Head of caudate nucleus (tissue), 42 donors: ENCODE measurements at places on chromosomes 1 and 21.

DNA sequence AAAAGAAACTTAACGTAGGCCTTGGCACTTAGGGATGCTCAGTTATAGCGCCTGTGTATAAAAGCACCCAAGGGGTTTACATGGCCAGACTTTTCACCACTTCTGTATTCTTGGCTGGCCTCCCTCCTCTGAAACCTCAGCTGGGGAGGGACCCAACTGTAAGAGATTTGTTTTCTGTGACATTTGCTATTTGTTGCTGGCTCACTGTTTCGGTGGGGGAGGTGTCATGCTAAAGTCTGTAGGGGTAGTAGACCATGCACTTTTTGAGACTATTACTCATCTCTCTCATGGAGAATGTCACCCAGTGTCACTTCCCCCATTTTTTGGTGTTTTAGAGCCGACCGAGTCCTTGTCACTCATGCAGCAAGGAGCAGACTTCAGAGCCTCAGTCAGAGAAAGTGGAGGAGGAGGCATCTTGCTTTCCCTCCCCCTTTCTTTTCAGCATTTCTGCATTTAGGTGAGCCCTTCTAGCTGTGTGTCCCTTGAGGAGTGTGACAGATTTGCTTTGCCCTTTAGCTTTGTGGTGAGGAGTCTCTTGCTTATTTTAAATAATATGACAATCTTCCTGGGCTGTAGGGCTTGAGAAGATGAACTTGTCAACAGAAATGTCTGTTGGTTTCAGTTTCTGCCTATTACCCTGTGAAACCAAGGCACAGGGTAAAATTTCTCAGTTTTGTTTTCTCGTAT is 160.1 kb downstream of the FASLG start:
- DNase-seq: no peak

- DNase-seq: no peak
Measured at GRCh38 chr1:114632427-114632826, 37.4 kb downstream of the DENND2C start.

DNA sequence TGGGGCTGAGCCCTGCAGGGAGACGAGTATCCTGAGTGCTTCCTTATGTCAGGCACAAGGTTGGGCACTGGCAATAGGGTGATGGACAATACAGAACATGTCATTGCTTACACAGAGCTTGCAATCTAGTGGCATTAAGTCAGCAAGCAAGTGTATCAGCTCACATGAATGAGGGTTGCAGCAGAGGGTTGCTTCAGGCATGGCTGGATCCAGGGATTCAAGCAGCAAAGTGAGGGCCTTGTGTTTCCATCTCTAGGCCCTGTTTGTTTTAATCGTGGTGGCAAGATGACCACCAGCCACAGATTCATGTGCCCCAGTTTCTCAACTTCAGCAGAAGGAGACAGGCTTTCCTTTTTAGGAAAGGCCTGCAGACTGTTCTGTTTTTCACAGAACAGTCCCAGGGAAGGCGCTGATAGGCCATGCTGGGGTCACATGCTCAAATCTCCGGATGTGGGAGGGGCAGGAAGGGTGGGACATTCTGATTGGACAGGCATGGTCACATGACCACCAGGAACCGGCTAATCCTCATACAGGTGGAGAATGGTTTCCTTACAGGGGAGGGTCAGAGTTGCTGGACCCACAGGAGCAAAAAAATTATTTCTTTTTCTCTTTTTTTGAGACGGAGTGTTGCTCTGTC is 14.4 kb downstream of the PLOD1 start:
- no peak for DNase-seq

DNA sequence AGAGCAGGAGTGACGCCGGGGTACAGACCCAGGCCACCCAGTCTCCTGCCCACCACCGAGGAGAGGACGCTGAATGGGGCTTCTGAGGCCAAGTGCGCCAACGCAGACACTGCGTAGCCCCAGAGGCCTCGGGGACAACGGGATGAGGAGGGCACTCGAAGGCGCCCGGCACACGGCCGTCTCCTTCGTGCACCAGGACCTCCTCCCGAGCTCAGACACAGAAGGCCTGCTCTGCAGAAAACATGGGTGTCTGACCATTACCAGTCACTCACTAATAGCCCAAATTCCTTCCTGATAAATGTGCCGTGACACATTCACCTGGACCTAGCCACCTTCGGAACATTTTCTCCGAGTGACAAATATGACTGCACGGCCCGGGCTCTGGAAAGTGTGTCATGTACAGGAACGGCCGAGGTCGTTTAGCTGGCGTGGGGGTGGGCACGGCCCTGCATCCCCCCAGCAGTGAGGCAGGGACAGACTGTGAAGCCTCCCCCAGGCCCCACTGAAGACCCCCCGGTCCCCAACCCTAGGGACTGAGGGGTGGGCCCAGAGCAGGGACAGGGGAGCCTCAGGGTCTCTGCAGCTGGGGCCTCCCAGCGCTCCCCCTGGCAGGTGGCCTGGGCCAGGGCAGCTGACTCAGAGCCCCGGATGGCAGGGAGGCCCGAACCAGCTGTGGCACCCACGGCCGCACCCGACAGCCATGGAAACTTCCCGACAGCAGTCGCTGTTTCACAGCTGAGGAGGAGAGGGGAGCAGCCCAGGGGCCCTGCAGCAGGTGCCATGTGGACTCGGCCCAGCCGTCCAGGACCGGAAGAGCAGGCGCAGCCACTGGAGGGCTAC is 16.7 kb upstream of the COL6A2 start:
- DNase-seq: no peak

DNA sequence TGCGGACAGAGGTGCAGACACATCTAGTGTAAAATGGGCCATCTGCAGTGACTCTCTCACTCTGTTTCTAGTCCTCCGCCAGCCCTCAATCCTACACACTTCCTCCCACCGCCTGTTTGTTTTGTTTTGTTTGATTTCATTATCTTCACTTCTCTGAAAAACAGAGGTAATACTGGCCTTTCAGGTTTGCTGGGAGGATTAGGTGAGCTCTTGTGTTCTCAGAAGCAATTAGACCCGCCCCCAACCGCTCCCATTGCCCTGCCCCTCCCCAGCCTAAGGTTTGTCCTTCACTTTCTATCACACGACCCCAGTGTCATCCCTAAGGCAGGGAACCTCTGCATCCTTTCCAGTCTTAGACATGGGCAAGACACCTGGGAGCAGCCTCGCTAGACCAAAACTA is 43.2 kb upstream of the TACSTD2 start:
- no peak for DNase-seq

DNA sequence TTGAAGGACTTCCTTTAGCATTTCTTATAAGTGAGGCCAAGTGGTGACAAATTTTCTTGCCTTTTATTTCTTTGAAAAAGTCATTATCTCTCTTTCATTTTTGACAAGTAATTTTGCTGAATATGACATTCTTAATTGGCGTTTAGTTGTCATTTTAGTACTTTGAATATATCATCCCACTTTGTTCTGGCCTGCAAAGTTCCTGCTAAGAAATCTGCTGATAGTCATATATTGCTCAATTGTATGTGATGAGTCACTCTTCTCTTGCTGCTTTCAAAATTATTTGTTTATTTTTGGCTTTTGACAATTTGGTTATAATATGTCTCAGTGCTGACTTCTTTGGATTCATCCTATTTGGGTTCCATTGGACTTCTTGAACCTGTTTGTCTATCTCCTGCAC is 312.6 kb downstream of the DUSP10 start:
- DNase-seq: no peak

GRCh38 chr1:187336441-187337168 is 507.9 kb downstream of the PLA2G4A start:
- no peak for DNase-seq

- DNase-seq: no peak
Measured at GRCh38 chr1:55694310-55694801, 479.2 kb upstream of the USP24 start.

DNA sequence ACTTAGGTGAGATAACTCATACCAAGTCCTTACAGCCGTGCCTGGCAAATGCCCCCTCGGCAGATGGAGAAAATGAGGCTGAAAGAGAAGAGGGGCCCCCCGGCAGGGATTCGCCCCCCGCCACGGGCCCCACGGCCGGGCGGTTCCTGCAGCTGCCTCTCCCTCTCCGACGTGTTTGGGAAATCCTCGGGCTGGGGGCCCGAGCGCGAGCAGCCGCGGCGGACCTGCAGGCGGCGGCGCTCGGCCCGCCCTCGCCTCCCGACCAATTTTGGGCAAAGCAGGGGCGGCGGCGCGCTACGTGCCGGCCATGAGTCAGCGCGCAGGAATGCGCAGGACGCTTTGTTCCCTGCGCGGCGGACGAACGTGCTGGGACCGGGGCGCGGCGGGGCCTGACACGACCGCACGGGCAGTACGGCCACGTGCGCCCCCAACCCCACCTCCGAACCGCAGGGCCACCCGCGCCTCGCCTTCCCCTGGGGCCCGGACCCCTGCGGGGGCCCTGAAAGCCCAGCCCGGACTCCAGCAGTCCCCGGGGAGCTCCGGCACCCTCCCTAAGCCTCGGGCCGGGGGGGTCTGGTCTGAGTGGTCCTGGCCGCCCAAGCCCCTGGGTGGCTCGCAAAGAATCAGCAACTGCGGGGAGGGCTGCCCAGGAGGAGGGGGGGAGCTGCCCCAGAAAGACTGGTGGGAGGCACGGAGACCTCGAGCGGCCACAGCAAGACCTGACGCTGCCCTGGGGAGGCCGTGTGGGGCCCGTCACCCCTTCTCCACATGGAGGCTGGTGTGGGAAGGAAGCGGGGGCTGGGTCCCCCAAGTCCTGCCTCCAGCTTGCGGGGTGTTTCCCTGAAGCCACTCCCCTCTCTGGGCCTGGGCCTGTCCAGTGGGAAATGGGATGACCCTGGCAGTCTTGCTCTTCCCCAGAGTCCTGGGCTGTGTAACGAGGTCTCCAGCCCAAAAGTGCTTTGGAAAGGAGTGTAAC is 11.9 kb upstream of the EDN2 start:
- peak; percentile 66 for DNase-seq

DNA sequence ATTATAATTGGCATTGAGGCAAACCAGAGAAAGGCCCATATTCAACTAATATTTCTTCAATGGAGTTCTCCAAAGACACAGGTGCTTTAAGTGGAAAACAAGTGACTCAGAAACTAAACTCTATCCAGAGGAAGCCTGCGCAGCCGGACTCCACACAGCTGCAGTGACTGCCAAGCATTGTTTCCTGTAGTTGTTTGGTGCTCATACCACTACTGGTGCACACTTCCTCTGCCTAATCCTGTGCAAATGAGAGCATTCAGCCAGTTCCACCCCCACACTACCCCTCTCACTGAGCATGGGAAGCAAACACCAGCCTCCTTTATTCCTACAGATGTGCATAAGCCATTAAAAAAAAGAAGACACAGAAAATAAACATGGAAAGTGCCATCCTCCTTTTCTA is 102.9 kb downstream of the VAV3 start:
- DNase-seq: no peak

- no peak for DNase-seq
Measured at GRCh38 chr1:181174861-181175260, 86.4 kb downstream of the IER5 start.

- DNase-seq: no peak
Measured at GRCh38 chr1:4127592-4128140, 227.6 kb upstream of the C1orf174 start.

DNA sequence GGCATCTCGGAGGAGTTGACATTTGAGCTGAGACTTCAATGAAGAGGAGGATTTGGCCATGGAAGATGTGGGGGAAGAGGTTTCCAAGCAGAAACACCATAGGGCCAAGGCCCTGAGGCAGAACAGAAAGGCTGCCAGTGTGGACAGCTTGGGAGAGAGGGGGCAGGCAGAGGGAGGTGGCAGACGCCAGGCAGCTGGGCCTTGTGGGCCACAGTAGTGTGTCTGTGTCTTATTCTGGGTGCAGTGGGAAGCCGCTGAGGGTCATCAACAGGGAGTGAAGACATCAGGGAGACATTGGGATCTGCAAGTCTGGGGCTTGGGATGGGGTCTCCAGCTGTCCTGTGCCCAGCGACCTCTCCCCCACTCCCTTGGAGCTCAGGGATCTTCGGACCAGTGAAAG is 96.8 kb downstream of the LACTBL1 start:
- DNase-seq: no peak

DNA sequence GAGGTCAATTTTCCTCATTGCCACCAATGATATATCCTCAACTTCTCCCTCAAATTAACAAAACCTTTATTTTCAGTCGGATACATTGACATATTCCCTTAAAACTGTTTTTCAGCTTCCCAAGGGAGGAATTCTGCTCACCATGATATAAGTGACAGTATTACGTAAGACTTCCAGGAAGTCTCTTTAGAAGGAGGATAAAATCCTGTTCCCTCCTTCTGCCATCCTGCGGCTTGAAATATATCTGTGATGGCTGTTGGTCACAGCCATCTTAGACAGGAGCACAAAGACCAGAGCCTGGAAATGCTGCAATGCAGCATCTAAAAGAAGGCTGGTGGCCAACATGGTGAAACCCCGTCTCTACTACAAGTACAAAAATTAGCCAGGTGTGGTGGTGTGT is 270.4 kb downstream of the GPATCH2 start:
- no peak for DNase-seq

DNA sequence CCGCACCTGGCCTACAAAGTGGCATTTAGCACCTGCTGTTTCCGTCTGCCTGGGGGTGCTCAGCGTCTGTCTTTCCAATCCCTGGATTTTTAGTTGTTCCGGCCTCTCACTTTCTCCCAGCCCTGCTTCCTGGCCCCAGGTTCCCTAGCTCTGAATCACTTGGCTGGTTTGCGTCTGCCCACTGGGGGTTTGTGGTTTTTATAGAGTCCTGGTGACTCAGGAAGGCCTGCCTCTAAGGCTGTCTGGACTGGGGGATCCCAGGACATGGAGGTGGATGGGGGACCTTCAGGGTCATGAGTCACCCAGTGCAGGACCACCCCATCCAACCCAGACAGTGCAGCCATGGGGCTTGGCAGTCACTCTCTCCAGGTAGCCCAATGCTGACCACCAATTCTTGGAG is 53.5 kb downstream of the MRPL37 start:
- DNase-seq: no peak

- DNase-seq: no peak
Measured at GRCh38 chr21:39461419-39461818, 9.6 kb downstream of the SH3BGR start.

GRCh38 chr1:80509965-80510522 is 1290.7 kb upstream of the ADGRL2 start:
- no peak for DNase-seq

DNA sequence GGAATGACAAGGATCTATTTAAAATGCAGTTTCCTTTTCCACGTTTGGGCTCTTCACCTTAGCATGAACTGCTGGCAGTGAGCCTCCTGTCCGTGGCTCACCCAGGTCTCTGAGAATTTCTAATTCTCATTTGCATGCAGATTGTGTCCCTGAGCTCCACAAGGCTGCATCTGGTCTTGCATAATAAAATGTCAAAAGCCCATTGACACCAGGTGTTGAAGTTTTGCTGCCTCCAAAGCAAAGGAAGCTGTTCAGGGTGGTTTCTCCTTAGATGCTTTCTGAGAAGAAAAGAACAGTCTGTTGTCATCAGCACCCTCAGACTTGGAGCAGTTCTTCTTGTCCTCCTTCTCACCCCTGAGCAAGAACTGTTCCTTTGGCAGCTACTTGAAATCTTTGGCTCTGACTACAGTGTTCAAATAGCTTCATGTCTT is 433.1 kb upstream of the KAZN start:
- DNase-seq: peak; percentile 40
